HT-29 (cell line): ENCODE measurements at places on chromosomes 11 and 22.
A peak's percentile ranks its signal among the peaks of the same experiment; 100 is the strongest.

GRCh38 chr22:36948273-36949225 lies 35.1 kb downstream of the CSF2RB start:
- DNase-seq: no peak

- no peak for DNase-seq
Measured at GRCh38 chr11:29119116-29119515, 897.7 kb downstream of the KCNA4 start.

DNA sequence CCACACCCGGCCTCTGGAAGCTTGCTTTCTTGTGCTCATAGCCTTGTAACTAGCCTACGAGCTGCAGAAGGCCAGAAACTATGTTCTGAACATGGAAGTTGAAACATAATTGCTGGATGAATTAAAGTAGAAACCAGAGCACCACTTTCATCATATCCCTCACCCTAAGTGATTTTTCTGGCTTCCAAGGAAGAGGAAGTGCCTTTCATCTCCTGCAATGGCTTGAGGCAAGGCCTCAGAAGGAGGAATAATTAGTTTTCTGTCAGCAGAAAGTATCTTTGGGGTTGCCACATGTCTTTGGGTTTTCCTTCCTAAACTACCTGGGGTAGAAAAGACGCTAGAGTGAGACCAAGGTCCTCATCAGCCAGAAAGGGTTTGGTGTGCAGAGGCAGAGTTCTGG lies 14.5 kb downstream of the RPL27A start:
- no peak for DNase-seq

DNA sequence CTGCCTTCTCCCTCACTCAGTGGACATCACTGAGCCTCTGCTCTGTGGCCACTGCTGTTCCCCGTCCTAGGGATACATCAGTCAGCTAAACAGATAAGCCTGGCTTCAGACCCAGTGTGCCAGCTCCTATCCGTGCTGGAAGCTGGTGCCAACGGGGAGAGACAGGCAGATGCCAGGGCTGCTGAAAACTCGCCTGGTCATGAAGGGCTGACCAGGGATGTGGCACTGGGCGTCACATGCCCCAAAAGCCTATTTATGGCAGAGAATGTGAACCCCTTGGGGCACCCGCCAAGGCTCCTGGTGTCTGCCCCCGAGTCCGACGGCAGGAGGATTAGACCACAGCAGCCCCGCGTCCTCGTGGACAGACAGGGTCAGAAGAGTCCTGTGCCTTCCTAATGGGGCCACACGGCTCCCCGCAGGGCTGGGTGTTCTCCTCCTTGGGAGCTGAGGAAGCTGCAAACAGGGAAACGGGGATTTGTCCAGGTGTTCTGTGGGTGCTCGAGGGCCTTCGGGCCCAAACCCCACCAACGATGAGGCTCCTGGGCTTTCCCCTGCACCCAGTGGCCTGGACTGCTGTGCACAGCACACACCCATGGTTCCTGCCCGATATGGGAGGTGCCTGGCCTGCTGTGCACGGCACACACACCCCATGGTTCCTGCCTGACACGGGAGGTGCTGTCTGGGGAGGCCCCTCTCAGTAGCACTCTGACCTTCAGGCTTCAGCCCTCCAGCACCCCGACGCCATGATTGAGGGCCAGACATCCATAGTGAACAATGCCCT lies 19.9 kb downstream of the ANO1 start:
- no peak for DNase-seq

- no peak for DNase-seq
Measured at GRCh38 chr11:113876074-113876797, 864 bp upstream of the USP28 start.

GRCh38 chr11:8225589-8226036 lies 38.1 kb downstream of the LMO1 start:
- DNase-seq: peak; percentile 86

DNA sequence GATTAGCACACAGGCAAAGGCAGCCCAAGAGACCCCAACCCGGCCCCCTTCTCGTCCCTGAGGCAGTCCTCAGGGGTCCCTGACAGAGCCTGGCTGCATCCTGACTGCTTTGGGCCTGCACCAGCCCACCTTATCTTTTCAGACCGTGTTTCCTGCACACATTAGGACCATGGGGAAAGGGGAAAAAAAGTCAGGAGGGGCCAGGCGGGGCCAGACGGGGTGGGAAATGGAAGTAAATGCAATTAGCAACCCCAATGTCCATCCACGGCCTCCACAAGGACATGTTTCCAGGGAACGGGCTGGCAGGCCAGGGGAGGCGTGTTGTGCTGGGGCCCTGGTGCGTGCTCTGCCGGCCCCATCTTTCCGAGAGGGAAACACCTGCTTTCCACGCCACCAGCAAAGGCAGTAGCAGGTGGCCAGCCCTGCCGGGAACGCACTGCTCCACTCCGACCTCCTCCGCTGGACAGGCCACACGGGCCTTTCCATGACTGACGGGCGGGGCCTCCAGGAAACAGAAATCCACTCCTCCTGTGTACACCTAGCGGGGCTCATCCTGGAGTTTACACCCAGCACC lies 7.4 kb downstream of the EHD1 start:
- DNase-seq: no peak

DNA sequence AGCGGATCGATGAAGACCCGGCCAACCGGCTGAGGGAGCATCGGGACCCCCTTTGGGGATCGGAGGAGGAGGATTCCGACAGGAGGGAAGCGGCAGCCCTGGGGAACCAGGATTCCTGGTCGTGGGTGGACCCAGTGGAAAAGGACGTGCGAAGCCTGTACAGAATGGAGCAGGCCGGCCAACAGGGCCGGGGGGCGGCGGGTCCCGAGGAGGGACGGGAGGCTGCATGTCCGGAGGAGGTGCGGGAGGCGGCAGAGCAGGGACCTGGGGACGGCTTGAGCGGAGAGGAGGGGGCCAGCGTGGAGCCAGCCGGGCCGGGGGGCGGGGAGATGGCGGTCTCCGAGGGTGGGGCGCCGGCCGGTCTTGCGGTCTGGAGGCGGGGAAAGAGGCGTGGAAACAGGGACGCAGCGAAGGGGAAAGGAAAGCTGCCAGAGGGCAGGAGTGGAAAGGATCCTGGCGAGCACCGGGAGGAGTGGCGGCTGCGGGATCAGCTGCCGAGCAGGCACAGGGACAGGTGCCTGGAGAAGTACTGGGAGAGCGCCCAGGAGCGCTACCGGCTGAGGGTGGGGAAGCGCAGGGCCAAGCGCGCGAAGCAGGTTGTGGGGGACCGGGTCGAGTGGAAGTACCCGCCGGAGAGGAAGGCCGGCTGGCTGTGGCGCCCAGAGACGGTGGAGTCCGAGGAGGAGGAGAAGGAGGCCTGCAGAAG lies at the start of gene ANO5:
TSS of gene ANO5 (plus strand) at position 444 of the 706 bp plus-strand sequence. CDS start 408 bp downstream, outside the sequence.
- DNase-seq: no peak

DNA sequence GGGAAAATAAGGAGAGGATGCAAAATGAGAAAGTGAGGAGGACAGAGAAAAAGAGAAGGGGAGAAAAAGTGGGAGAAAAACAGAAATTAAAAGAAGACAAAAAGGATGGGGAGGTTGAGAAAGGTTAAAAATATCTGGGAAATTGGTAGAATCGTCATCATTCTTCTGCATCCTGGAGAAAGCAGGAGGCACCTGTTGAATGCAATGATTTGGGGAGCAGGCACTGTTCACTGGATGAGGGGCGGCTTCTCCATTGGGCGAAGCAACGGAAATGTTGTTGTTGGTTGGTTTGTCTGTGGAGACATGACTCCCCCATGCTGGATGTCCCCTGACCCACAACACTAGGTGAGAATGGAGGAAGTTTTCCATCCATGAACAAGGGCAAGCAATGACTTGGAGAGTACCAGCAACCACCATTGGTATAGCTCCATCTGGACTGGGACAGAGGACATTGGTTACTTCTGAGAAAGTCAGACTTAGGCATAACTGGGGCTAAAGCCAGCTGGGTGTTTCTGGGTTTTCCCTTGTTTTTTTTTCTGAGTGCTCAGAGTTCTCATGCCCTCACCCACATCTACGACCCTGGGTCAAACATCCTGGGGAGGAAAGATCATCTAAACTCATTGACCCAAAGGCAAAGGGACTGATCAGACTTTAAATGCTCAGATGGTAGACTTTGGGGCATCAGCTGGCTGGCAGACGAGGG lies 11.9 kb upstream of the CD44 start:
- DNase-seq: no peak

- DNase-seq: peak; percentile 83
Measured at GRCh38 chr11:66328302-66329144, 7.7 kb downstream of the RIN1 start.

- DNase-seq: no peak
Measured at GRCh38 chr22:35335468-35335867, 35.8 kb downstream of the TOM1 start.
